Pulmonary artery endothelial cell (primary cell): ENCODE measurements at places on chromosomes 3 and 15. TPM values are rescaled to one million over a fixed set of nuclear protein-coding genes. Genes with fewer than 3 reads are reported as not detected.
A peak's percentile ranks its signal among the peaks of the same experiment; 100 is the strongest.

- DNase-seq: no peak
These were observed 82.9 kb downstream of the HES1 start for GRCh38 chr3:194218646-194219453.

DNA sequence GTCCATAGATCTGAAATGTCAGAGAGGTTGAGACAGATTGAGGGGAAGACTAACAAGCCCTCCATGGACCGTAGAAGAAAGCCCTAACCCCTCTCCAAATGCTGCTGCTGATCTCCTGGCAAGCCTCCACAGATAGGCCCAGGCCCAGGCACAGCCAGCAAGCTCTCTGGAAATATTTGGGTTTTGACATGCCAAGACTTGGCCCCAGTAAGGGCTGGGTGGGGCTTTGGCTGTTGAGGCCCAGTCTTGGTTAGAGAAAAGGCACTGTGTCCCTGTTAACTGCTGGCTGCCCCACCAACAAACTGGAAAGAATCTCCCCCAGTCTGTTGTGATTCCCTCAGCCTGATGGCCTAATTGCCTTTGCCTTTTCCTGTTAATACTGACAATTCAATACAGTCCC is 208.8 kb upstream of the CTDSPL start:
- no peak for DNase-seq

Gene NR2E3
- 0.11 TPM in 1 of 2 replicates, not detected in the other for total RNA-seq

DNA sequence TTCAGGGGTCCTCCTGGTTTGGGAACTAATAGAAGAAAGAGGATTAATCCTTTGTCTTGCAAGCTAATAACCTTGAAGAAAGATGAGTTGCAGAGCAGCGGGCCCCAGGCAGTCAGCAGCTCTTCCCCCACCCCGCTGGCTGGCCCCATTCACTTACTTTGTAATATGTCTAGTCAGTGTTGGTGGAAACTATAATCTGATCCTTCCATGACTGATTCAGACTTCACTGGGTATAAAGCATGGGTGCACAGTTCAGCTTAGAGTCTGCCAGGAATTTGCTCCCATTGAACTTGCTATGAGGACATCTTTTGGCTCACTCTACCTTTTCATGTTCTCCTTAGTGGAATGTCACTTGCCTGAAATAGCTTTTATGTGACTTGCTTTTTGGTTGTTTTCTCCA is 117.7 kb downstream of the CCNL1 start:
- DNase-seq: no peak

Gene CORO2B
- total RNA-seq: 3.4 and 5.0 TPM in 2 replicates

GRCh38 chr15:64947211-64947610 is 35.5 kb downstream of the ANKDD1A start:
- no peak for DNase-seq

DNA sequence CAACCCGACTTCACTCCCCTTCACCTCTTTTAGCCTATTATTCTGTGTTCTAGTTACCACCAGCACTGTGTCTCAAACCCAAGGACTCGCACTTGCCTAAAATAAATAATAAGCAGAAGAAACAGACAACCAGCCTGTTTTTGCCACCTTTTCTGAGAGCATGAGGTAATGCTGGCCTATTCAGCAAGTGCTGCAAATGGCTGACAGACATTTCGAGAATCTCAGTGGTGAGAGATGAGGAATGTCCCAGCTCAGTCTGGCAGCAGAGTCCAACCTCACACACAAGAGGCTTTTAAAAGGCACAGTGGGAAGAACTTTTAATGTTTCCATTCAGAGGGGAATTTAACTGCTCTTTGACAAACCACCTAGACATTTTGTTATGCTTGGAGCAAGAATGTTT is 143.3 kb upstream of the GMNC start:
- DNase-seq: no peak

GRCh38 chr3:8385848-8386620 is 115.6 kb upstream of the LMCD1 start:
- no peak for DNase-seq

- DNase-seq: no peak
These were observed 19.0 kb upstream of the FANCD2 start for GRCh38 chr3:10007126-10007782.

DNA sequence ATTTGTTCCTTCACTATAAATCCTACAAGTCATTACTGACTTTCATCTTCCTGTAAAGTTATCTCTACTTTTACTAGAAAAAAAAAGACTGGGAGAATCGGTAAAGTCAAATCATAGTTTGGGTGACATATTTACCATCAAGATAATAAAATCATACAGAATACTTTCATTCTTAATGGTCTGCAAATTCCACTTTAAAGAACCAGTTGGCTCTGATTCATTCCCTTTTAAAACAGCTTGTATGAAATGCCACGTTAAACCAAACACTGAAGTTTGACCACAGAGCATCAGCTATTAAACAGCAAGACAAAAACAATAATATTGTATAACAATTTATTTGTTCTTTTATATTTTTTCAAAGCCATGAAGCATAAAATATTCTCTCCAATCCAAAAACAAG is 100.7 kb downstream of the FBN1 start:
- no peak for DNase-seq

- no peak for DNase-seq
These were observed 560.4 kb upstream of the MCTP2 start for GRCh38 chr15:93670931-93671330.

Gene UROC1
- not detected in 2 replicates for total RNA-seq

GRCh38 chr3:134959516-134959915 is 164.5 kb downstream of the EPHB1 start:
- DNase-seq: no peak

GRCh38 chr15:31162721-31163510 is 61.4 kb upstream of the TRPM1 start:
- no peak for DNase-seq

- DNase-seq: no peak
These were observed 11.1 kb downstream of the CD80 start for GRCh38 chr3:119548341-119548740.

GRCh38 chr3:77539677-77540076 is 499.8 kb downstream of the ROBO2 start:
- DNase-seq: no peak

GRCh38 chr3:143952569-143953072 is 19.0 kb upstream of the DIPK2A start:
- no peak for DNase-seq

Gene MST1
- total RNA-seq: 2.2 and 2.8 TPM in 2 replicates

Gene FEZF2
- total RNA-seq: not detected in 2 replicates

Gene GP5
- total RNA-seq: 0.07 TPM in 2 replicates

Gene MAP2K1
- 62.7 and 67.5 TPM in 2 replicates for total RNA-seq

Gene UTS2B
- 0.33 and 0.92 TPM in 2 replicates for total RNA-seq

Gene GOLGA6L7
- total RNA-seq: not detected in 2 replicates

DNA sequence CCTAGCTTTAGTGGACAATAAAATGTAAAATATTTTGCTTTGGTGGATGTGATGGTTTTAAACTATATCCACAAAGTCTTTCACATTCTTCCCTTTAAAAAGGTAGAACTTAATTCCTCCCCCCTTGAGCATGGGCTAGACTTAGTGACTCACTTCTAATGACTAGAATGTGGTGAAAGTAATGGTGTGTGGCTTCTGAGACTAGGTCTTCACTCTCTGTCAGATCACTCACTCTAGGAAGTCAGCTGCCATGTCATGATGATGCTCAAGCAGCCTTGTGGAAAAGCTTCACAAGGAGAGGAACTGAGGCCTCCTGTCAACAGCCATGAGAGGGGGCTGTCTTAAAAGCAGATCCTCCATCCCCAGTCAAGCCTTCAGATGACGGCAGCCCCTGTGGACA is 4.2 kb downstream of the LRRC2 start:
- DNase-seq: no peak

DNA sequence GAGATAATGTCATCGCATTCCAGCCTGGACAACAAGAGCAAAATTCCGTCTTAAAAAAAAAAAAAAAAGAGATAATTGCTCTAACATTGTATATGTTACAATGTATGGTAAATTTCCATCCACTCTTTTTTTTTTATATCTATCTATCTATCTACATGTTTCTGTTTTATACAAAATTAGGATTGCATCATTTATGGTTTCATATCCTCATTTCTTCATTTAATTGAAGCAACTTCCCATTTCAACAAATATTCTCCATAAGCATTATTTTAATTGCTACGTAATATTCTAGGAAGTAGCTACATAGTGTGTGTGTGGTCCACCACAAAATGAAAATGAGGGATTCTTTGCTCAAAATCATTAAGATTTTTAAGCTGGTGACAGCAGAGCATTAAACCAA is 18.4 kb downstream of the RBP1 start:
- no peak for DNase-seq

GRCh38 chr3:133749427-133750258 is 3.5 kb downstream of the TF start:
- DNase-seq: no peak

GRCh38 chr3:129608087-129608935 is 1.8 kb upstream of the PLXND1 start:
- no peak for DNase-seq

DNA sequence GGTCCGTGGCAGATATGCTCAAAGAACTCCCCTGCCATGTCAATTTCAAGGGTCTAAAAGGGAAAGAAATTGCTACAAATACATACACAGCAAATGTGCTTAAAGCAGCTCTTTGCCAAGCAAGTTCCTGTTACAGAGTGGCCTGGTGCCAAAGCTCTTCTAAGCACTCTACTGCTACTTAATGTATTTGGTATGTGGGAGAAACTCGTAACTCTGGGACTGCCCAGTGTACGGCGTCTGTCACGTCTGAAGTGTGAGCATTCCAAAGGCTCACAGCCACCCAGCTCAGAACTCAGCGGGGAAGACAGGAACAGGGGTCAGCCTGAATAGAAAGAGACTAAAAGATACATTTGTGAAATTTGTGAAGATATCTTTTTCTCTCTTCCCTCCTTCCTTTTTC is 54.6 kb downstream of the RBMS3 start:
- peak; percentile 94 for DNase-seq

DNA sequence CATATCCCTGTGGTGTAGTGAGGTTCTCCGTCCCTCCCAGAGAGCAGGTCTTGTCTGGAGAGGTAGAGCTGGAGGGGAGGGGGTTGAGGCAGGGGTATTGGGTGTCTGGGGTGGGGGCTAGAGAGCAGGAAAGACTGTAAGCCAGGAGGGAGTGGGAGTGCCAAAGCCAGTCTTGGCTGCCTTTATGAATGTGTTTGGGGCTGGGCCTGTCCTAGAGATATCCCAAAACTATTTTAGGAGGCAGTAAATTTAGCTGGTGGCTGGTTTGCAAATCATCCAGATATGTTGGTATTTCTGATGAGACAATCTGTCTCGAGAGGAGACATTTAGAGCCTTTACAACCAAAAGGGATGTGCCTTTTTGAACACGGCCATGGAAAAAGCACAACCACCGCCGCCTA is 166.6 kb downstream of the TLE3 start:
- no peak for DNase-seq

Gene ISL2
- 0.26 and 0.46 TPM in 2 replicates for total RNA-seq

GRCh38 chr3:56939834-56940233 is 120.6 kb upstream of the SPATA12 start:
- DNase-seq: no peak

DNA sequence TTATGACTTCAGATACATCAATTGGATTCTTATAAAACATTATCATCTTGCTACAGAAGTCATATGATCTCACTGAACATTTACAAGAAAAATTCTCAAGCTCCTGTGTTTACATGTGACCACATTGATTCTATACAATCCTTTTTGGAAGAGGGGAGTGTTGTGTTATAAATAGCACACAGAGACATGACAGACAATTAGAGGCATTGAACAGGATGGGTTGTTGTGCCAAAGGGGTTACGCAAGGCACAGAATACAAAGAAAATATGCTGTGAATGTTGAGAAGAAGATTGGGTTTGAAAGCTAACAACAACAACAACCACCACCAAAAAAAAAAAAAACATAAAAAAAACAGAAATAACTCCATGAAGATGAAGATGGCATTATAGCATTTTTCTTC is 32.5 kb upstream of the TBL1XR1 start:
- DNase-seq: no peak

DNA sequence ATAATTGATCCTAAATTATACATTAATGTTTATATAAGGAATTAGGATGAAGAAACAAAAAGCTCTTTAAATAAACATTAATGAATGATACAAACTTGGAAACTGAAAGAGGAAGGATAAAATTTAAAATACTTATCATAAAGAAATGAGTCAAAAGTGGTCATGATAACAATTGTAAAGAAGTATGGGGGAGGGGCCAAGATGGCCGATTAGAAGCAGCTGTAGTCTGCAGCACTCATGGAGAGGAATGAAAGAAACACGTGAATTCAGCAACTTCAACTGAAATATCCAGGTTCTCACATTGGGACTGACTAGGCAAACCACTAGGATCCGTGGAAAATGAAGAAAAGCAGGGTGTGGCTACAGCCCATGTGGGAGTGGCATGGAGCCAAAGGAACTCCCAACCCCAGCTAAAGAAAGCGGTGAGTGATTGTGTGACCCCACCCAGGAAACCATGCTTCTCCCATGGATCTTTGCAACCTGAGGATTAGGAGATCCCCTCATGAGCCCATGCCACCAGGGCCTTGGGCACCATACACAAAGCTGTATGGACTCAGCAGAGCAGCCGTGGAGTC is 13.1 kb upstream of the CP start:
- no peak for DNase-seq

Gene B3GALNT1
- 38.7 and 41.2 TPM in 2 replicates for total RNA-seq

Gene CLDN18
- total RNA-seq: not detected in 2 replicates

GRCh38 chr3:143078883-143079282 is 40.7 kb upstream of the CHST2 start:
- DNase-seq: no peak

- DNase-seq: no peak
These were observed 22.4 kb downstream of the CHD2 start for GRCh38 chr15:92922418-92923002.

DNA sequence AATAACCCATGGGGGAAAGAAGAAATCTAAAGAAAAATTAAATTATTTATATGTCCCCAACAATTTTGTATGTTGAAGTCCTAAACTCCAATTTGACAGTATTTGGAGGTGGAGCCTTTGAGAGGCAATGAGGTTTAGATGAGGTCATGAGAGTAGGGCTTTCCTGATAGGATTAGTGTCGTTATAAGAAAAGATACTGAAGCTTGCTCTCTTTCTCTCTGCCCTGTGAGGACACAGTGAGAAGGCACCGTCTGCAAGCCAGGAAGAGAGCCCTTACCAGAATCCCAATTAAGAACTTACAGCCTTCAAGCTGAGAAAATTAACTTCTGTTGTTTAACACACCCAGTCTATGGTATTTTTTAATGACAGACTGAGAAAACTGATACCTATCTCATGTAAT is 16.1 kb upstream of the OR5AC2 start:
- DNase-seq: no peak

- no peak for DNase-seq
These were observed 194.9 kb downstream of the ROBO1 start for GRCh38 chr3:79572930-79573329.

DNA sequence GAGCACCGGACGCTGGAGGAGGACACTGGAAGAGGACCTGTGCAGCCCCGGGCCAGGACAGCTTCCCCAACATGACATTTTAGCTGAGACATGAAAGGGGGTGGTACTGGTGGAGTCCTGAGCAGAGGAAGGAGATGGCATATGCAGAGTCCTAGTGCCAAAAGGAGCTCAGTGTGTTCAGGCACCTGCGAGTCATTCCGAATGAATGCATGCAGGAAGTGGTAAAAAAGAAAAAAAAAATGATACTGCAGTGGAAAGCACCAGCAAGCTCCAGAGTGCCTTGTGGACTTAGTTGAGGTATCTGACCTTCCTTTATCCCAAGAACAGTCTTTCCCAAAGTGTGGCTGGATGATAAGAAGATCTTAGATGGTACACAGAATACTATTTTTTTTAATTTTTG is 6.6 kb upstream of the ZNF148 start:
- DNase-seq: no peak
